Brain (organoid and tissue), 16 donors: ENCODE measurements at places on chromosomes 12 and 14.

DNA sequence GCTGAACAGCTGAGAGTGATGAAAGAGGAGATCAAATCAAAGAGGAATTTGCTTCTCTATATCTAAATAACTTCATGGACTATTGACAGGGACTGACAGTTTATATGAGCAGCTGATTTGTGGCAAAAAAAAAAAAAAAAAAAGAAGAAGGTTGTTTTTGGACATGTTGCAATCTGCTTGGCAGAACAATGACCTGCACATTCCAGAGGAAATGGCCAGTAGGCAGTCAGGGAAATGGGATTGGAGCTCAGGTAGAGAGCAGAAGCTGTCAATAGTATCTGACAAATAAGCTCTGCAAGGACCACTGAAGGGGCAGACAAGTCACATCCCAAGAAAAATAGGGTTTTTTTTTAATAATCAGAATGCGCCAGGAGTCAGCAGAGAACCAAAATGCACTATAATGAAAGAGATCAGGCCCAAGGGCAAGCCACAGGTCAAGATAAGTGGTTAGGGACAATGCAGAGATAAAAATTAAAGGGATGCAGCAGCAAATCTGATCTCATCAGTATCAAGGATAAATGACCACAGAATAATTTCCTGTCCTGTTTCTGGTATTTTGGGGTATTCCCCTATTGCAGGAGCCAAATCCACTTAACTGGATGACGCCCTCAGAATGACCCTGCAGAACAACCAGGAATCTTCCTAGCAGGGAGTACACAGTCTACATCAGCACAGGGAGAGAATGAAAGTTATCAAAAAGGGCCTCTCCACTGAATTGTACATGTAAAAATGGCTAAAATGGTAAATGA lies 22.6 kb upstream of the DUSP16 start:
- DNase-seq = no peak

GRCh38 chr14:87863047-87863446 lies 129.9 kb downstream of the GALC start:
- DNase-seq = no peak

GRCh38 chr14:80560800-80561657 lies 349.7 kb upstream of the DIO2 start:
- peak; percentile 73 for DNase-seq

DNA sequence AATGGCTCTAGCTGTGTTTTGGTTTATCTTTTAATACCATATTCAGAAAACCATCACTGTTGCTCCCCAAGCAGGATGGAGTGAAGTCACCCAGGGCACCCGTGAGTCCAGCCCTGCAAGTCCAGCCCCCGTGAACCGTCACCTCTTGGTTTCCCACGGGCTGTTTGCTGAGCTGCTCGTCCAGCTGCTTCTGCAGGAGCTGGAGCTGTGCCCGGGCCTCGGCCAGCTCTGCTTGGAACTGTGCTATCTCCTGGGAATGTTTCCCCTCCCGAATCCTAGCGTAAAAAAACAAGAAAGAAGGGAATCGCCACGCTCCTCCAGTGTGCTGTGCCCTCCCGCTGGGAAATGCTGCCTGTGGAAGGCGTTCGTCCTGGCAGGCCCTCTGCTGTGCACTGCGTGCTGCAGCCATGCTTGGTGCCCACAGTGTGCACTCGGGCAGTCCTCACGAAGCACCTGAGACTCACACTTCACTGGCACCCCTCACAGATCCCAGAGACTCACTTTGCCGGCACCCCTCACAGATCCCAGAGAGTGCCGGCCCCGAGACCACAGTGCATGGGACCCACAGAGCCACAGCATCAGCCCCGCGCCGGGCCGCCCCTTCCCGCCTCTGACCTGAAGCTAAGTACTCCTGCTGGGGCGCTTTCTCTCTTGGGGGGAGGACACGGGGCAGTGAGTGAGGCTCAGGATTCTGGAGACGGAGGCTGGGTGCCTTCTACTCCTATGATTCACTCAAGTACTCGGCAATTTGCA lies 15.4 kb upstream of the ANKLE2 start:
- DNase-seq = no peak

- no peak for DNase-seq
Observed at GRCh38 chr12:11555743-11556625, 93.5 kb upstream of the ETV6 start.

GRCh38 chr12:124964836-124965462 lies 24.0 kb downstream of the DHX37 start:
- DNase-seq = no peak

DNA sequence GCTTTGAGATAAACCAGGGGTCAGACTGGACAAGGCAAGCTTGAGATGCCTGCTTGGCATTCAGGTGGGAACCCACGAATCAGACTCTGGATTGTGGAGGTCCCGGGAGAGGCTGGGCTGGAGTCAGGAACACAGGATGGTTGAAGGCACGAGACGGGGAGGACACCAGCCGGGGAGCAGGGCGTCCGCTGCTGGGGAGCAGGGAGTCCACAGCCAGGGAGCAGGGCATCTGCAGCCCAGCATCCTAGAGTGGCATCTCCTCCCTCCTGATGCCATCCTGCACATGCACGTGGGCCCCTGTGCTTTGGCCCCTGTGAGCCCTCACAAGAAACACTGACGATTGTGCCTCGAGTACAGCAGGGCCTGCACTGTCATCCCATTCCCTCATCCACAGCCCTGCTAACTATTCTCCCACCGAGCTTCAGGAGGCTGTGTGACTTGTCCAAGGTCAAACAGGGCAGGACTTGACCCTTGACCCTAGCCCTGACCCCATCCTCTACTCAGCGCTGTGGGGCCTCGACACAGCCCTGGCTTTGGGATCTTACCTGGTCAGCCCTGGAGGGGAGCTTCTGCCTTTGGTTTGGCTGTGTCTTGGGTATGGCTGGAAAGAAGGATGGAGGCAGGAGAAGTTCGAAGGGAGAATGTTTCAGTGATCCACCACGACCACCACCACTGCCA lies 45.1 kb downstream of the CFAP251 start:
- no peak for DNase-seq

DNA sequence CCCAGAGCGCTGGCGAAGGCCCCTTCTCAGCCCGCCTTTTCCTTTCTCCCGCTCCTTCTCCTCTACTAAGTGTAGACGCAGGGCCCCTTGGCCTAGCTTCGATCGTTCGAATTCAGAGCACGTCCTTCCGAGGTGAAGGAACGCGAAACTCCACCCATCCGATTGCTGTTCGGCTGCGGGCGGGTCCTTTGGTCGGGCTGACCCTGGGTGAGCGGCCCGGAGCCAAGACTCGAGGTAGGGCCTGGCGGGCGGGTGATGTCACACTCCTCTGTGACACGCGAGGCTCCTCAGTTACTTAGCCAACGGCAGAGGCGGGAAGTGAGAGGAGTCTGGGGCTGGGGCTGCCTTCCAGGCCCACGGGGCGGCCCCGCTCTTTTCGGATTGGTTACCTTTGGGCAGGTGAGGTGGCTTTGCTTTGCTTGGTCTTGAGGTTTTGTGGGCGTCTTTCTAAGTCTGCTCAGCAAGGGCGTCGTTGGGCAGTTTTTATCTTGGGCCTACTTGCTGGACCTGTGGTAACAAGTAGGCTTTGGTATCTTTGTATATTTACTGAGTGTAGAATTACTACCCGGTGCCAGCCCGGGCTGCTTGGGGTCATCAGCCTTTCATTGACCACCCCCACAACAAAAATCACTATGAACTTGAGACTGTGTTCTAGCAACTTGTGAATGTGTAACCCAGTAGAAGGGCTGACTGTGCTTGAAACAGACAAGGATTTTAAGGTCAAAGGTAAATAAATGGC lies 694 bp downstream of the TMBIM6 start:
- no peak for DNase-seq

- DNase-seq = no peak
Observed at GRCh38 chr12:18562531-18562930, 175.3 kb downstream of the PLCZ1 start.

DNA sequence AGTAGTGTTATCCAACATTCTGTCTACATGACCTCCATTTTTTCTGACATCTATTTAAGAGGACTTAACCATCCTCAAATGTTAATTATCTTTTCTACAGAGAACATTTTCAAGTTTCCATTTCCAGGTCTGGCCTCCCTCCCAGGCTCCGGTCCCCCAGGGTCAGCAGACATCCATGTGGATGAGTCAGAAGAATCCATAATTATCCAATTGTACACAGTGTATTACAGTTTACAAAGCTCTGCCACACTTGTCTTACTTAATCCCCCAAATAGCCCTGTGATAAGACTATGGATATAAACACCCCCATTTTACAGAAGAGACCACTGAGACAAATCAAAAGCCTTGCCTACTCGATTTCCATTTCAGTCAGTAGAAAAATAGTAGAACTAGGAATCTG lies 65.0 kb downstream of the SLC8A3 start:
- DNase-seq = no peak

DNA sequence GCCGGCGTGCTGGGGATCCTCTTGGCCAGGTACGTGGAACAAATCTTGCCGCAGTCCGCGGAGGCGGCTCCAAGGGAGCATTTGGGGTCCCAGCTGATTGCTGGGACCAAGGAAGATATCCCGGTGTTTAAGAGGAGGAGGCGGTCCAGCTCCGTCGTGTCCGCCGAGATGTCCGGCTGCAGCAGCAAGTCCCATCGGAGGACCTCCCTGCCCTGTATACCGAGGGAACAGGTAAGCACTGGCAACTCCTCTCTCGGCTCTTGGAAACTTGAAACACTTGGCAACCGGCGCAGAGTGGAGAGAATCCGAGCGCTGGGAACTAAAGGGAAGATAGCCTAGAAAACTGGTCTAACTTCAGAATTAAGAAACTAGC lies 1.7 kb downstream of the PDE3A start:
- DNase-seq = peak; percentile 32

GRCh38 chr12:6069437-6070093 lies 54.9 kb downstream of the VWF start:
- no peak for DNase-seq

DNA sequence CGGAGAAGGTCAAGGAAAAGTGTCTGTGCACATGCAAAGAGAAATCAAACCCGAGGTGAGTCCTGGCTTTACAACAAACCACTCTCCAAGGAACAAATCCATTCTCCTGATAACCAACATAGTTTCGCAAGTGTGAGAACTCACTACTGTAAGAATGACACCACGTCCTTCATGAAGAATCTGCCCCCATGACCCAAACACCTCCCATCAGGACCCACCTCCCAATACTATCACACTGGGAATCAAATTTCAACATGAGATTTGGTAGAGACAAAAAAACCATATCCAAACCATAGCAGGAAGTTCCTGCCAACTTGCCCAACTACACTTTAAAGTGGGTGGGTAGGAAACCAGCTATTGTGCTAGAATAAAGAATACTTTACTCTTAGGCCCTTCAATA lies 2.4 kb upstream of the ERC1 start:
- DNase-seq = no peak

- no peak for DNase-seq
Observed at GRCh38 chr12:30792648-30793499, 38.1 kb upstream of the CAPRIN2 start.

DNA sequence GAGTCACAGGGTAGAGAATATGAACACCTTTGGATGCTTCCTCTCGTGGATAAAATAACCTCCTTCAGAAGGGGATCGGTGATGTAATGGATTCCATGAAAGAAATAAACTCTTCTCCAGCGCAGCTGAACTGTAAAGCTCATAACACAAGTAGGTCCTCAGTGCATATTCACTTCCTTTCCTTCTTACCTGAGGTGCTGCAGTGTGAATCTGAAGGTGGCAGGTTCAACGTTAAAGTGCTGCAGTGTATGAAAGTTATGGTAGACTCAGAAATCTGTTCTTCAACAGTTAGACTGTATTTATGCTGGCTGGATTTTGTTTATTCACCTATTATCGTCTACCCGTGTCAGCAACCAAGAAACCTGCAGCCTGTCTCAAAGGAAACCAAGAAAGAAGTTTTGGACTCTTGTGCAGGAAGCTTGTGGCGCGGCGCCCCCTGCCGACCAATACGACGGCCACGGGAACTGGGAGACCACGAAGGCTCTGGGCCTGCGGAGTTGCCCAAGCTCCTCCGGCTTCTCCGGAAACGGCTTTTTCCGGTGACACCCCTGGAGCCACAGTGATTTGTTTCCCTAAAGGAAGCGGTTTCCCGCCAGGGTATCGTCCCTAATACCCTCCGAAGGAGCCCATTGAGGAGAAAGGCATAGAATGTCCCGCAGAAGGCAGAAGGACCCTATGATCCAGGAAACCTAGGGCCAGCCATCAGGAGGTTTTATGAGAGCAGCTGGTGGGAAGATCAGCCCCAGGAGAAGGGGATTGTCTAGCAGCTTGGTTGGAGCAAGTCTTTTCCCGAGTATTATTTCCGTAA lies 17.6 kb upstream of the RNASE3 start:
- DNase-seq = peak; percentile 58

GRCh38 chr12:53423597-53423996 lies at the start of gene AMHR2:
Gene AMHR2 (plus strand): TSS chr12:53423855. CDS start chr12:53423935, 80 bp downstream.
- DNase-seq = no peak

GRCh38 chr14:63448841-63449240 lies 94.3 kb downstream of the PPP2R5E start:
- DNase-seq = no peak

GRCh38 chr14:72291908-72292688 lies 359.9 kb downstream of the RGS6 start:
- peak; percentile 87 for DNase-seq

DNA sequence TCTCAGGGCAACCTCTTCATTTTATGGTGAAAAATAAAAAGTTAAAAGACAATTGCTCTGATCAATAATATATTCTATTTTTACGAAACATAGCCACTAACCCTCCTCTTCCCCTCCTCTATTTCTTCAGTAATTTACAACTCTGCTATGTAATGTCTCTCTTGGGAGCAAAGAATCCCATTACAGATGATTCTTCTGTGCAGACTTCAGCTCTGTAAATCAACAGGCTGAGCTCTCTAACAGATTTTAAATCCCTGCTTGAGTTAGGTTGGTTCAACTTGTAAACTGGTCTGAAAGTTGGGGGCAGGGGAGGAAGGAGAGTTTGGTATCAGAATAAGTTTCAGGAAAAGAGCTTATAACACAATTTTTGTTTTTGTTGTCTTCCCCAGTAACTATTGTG lies 151.0 kb downstream of the SLC25A21 start:
- DNase-seq = no peak

DNA sequence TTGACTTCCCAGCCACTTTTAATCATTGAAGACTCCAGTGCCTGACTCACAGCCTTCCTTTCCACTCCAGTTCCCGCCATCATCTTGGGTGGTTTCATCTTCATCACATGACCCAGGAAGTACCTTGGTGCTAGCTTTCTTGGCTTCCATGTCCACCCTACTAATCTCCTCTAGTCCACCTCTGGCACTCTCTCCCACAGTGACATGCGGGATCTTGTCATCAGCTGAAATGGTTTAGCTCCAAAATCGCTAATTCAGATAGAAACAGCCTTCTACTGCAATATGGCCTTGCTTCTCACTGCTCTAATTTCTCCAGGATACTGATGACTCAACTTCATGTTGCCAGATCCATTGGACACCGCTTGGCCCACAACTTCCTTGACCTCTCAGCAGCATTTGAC lies 24.5 kb downstream of the WDR20 start:
- DNase-seq = no peak

DNA sequence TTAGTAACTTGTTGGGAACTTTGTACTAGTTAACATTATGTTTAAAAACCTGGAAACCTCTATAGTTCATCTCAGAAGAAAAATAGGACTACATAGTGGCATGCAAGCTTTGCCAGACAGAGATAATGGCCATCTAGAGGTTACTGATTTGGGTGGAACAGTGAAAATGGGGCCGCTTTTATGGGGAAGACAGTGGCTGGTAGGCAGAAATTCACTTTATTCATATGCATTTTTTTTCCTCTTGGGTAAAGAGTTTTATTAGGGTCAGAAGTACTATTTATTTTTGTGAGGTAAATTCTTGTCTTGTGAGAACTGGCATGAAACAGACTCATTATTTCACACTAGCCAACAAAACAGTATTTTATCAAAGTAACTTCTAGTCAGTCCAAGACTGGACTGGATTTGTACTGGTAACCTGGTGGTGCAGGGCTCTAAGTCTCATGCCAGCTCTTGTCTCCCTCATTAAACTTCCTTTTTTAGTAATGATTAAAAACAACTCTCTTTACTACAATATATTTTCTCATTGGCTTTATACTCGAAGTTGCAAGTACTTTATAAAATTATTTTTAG lies 345.8 kb downstream of the RAD51B start:
- DNase-seq = no peak
